ENCODE measurements at places on chromosomes 1 and 21.

GRCh38 chr1:116112388-116113140 lies 1.4 kb downstream of the MAB21L3 start:
- DNase-seq: no peak

DNA sequence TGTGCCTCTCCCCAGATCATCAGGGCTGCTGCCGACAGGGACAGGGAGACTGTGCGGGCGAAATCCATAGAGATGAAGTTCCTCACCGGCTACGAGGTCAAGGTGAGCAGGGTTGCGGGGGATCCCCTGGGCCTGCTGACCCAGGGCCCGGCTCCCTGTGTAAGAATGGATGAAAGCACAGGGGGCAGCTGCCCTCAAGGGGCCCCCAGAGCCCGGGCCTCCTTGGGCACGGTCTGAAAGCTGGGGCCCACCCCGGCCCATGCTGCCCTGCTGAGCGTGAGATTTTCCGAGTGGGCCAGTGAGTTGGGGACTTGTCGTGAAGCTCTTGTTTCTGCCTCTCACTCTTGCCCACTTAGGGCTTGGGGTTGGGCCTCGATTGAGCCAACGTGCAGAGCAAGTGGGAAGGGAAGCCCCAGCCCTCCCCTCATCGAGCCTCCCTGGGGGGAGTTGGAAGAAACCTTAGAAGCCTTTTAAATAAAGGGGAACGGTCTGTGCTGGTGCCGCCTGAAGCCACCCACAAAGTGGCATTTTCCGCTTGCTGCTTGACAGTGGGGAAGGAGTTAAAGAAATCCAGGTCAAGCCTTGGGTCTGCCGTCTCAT lies 45.2 kb downstream of the COQ8A start:
- no peak for DNase-seq

DNA sequence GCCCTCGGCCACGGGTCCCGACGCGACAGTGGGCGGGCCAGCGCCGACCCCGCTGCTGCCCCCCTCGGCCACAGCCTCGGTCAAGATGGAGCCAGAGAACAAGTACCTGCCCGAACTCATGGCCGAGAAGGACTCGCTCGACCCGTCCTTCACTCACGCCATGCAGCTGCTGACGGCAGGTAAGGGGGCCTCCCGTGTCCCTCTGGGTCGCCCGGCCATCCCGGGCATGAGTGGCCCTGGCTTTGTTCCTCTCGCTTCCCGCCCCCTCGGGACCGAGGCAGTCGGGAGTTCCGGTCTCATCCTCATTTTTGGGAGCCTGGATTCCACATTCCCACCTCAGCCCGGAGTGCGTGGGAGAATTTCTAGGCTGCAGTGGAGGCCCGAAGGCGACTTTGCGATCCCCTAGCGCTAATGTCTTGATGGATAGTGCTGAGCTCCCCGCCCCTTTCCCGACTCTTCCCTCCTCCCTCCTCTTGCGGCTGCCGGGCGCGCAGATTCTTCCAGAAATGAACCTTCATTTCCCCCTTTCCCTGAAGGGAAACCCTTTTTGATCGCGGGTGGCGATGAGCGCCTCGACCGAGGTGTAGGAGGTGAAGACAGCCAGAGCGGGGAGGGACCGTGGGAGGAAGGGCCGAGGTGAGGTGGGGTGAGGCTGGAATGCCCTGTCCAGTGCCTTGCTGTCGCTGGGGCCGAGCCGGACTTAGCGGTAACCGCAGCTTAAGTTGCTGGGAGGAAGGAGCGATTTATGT lies 705 bp downstream of the KHDRBS1 start:
- no peak for DNase-seq

DNA sequence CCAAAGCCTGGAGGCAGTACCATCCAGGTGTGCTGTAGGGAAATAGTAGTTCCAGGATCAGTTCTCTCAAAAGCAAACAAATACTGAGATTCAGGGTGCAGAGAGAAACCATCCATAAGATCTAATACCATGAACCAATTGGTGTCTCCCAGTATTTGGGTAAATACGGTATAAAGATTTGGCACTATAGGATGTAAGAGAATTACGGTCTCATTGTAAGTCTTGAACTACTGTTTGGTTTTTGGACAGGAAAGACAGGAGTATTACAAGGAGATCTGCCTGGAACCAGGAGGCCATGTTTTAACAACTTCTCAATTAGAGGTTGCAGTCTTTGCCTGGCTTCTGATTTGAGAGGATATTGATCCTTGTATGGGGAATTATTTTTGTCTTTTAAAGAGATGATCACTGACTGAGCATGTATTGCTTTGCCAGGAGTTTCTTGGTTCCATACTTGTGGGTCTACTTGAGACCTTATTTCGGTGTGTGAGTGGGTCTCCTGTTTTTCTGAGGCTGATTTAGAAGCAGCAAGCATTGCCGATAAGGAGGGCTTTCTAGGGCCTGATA lies 10.2 kb downstream of the AADACL4 start:
- DNase-seq: no peak

- no peak for DNase-seq
Measured at GRCh38 chr1:46642115-46642680, 25.6 kb upstream of the MOB3C start.

GRCh38 chr1:26666855-26667254 lies 29.0 kb upstream of the ARID1A start:
- DNase-seq: no peak

DNA sequence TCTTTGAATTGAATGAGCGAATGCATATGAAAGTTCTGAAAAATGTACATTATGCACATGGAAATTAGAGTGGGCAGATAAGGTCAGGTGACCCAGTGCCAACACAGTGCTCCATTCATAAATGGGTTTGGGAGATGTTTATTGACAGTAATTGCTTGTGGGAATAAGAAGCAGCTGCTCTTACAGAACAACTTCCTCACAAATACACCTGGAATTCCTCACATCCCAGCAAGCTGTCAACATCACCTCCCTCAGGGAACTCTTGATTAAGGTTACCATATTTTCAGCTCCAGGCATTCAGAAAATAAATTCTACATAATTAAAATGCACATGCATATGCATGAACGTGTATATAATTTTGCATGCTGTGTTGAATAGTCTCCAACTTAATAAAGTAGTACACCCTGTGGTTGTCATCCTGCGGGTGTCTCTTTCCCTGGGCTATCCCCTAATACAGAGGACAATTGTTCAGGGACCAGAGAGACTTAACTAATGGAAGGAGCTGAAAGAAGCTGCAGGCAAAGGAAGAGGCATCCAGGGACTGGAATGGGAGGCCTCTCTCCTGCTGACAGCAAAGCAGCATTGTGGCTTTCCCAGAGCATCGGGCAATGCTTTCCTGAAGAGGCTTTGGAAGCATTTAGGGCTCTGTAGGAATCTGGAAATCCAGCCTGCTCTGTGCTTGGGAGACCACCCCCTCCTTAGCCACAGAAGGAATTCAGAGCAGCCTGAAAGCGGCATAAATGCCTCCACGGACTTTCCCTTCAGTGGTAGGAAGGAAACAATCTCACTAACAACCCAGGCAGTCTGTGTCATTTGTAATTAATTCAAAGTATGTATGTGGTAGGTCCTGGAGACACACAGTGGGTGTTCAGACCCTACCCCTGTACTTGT lies 55.2 kb upstream of the GNG12 start:
- DNase-seq: no peak

DNA sequence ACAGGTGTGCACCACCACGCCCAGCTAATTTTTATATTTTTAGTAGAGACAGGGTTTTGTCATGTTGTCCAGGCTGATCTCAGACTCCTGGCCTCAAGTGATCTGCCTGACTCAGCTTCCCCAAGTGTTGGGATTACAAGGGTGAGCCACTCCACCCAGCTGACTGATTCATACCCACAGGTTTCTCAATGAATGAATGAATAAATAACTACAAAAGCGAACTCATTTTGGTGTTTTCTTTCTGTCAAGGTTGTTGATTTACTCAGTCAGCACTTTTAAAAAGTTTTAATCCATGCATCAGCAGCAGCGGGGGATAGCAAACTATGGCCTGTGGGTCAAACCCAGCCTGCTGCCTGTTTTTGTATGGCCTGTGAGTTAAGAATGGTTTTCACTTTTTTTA lies 217.5 kb downstream of the FAF1 start:
- DNase-seq: no peak

GRCh38 chr1:189500778-189501177 lies 976.9 kb downstream of the BRINP3 start:
- no peak for DNase-seq
